ENCODE measurements at places on chromosomes 16 and 17.

DNA sequence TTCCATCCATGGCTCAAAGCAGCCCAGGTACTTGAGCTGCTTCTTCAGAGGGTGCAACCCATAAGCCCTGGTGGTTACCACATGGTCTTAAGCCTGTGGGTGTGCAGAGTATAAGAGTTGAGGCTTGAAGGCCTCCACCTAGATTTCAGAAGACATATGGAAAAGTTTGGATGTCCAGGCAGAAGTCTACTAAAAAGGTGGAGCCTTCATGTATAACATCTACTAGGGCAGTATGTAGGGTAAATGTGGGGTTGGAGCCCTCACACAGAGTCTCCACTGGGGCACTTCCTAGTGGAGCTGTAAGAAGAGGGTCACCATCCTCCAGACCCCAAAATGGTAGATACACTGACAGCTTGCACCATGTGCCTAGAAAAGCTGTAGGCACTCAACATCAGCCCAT lies 120.9 kb downstream of the HS3ST3A1 start:
- DNase-seq: no peak

- no peak for DNase-seq
Observed at GRCh38 chr17:42853597-42853967, 2.6 kb downstream of the AOC3 start.

GRCh38 chr17:38420518-38420917 lies 7.7 kb upstream of the ARHGAP23 start:
- no peak for DNase-seq

GRCh38 chr17:41653892-41654677 lies 29.7 kb upstream of the KRT17 start:
- no peak for DNase-seq

GRCh38 chr17:61489719-61490490 lies 37.7 kb downstream of the TBX4 start:
- DNase-seq: no peak

GRCh38 chr17:18960803-18961511 lies 9.0 kb downstream of the SLC5A10 start:
- DNase-seq: no peak

- DNase-seq: no peak
Observed at GRCh38 chr17:76601065-76601464, 15.4 kb upstream of the ST6GALNAC2 start.

GRCh38 chr16:83994087-83994486 lies 26.0 kb downstream of the NECAB2 start:
- peak; percentile 80 for DNase-seq

DNA sequence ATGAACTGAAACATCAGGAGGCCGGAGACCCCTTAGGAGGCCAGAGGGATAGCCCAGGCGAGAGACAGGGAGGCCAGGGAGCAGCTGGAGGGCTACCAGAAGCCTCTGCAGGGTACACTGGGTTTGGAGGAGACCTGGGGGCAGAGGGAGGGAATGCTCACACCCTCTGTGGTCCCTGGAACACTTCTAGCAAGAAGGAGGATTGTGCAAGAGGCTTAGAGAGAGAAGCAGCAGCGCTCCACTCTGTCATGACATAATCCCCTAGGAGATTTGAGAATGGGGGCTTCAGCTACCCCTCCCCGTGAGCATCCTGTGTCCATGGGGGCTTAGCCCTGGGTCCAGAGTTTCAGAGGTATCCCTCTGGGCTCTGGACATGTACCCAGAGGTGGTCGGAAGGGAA lies 15.8 kb downstream of the GPR142 start:
- DNase-seq: no peak

- DNase-seq: no peak
Observed at GRCh38 chr17:33387406-33387805, 94.3 kb upstream of the ASIC2 start.

DNA sequence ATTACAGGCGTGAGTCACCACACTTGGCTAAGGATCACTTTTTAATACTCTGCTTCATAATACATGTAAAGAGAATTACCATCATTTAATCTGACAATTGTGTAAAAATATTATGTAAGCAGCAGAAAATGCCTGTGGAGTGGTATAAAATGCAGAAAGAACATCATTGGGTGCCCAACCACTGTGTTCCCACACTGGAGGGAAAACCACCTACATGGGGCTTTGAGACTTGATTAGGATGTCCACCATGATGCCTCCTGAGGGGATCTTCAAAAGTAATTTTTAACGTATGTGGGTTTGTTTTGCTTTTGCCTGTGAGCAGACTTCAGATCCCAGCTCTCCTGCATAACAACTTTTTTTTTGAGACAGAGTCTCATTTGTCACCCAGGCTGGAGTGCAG lies 18.8 kb downstream of the CFAP97D1 start:
- DNase-seq: no peak

DNA sequence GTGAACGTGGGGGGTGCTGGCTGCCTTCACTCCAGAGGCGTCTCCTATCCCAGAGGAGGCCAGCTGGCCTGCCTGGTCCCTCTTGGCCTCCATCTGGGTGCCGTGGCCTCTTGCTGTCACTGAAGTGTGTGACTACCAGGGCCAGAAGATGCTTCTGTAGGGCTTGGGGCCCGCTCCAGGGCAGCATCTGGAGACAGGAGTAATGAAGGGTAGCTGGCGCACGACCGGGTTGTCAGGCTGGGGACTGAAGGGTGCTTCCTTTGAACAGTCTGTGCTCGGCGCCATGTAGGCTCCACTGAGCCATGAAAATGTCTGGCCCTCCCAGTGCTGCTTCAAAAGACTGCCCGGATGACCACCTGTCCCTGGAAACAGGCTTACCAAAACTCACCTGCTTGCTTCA lies 31.3 kb downstream of the ASIC2 start:
- DNase-seq: no peak

DNA sequence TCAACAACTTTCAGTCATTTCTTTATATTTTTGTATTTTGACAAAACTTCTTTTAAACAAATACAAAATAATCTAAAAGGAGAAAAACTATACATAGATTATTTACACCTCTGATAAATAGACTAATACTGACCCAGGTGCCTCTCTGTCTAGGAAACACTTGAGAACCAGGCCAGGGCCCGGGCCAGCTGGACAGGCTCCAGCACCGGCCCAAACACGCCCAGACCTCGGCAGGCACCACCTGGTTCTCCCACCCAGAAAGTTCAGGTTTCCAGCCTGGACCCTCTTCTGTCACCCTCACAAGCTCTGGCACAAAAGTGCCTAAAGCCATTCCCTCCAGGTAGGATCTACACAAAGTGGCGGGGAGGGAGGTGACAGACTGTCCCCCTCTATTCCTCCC lies 97.0 kb upstream of the DNAH17 start:
- no peak for DNase-seq

DNA sequence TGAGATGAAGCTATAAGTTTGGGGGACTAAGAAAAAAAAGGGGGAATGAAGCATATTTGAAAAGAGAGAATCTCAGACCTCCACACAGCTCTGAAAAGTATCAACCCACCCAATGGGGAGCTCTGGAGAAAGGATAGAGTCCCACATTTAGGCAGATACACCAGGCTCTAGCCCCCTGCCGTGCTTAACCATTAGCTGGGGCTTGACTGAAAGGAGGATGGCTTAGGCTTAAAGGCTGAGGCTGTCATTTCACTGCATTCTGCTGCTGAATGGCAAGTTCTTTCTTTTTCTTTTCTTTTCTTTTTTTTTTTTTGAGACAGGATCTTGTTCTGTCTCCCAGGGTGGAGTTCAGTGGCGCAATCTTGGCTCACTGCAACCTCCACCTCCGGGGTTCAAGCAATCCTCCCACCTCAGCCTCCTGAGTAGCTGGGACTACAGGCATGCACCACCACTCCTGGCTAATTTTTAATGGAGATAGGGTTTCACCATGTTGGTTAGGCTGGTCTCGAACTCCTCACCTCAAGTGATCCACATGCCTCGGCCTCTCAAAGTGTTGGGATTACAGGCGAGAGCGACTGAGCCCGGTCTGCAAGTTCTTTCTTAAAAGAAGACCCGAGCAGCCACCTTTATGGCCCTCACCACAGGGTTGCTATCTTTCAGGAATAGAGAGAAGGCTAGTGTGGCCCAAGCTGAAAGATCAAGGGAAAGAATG lies 9.0 kb upstream of the MMP2 start:
- no peak for DNase-seq

GRCh38 chr16:69798466-69798865 lies 36.3 kb downstream of the WWP2 start:
- no peak for DNase-seq

GRCh38 chr17:15363702-15364101 lies 22.3 kb upstream of the TEKT3 start:
- no peak for DNase-seq

DNA sequence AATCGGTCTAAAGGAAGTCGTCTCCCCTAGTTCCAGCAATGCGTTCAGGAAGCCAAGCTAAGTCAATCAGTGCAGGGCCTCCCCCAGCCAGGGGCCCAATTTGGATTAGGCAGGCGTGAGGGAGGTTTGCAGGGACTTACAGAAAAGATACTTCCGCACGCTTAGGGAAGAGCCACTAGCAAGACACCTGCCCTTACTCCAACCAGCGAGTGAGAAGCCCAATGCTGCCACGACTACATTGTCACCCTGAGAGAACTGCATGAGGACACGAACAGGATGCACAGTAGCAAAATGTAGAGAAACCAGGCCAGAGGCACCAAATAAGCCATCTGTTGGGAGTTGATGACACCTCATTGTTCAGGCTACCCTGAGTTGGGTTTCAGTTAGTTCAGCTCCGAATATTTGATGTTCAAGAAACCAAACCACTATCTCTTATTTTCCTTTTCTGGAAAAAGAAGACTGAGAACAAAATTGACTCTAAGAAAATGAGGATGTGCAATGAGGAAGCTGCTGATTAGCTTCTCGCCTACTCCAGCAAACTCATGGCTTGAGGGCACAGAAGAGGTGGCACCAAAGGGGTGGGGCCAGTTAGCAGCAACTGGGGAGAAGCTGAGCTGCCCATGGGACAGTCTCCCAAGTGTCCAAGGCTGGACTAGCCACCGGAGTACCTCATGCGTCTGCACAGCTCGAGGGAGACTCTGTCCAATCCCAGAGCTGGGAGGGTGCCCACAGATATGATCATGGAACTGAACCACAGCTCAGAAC lies 29.3 kb downstream of the TK2 start:
- no peak for DNase-seq

- DNase-seq: no peak
Observed at GRCh38 chr17:49390548-49391324, 23.9 kb downstream of the PHB1 start.

- DNase-seq: no peak
Observed at GRCh38 chr16:89707695-89708094, 6.2 kb upstream of the SPATA2L start.

GRCh38 chr17:6064868-6065267 lies 5.3 kb upstream of the WSCD1 start:
- no peak for DNase-seq

DNA sequence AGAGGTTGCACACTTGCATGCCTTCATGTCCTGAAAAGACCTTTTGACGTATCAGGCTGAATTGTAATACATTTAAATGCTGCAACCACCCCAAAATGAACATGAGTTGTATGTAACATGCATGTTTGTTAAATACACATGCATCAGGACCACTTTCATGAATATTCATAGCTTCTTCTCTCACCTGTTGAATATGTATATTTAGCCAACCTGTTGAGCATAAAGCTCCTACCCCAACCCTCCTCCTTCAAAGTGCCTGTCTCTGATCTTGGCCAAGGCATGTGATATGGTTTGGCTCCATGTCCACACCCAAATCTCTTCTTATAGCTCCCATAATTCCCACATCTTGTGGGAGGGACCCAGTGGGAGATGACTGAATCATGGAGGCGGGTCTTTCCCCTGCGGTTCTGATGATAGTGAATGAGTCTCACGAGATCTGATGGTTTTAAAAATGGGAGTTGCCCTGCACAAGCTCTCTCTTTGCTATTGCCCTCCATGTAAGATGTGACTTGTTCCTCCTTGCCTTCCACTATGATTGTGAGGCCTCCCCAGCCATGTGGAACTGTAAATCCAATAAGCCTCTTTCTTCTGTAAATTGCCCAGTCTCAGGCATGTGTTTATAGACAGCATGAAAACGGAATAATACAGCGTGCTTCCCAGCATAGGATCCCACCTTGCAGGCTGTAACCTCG lies 3.8 kb upstream of the CRYM start:
- DNase-seq: no peak

DNA sequence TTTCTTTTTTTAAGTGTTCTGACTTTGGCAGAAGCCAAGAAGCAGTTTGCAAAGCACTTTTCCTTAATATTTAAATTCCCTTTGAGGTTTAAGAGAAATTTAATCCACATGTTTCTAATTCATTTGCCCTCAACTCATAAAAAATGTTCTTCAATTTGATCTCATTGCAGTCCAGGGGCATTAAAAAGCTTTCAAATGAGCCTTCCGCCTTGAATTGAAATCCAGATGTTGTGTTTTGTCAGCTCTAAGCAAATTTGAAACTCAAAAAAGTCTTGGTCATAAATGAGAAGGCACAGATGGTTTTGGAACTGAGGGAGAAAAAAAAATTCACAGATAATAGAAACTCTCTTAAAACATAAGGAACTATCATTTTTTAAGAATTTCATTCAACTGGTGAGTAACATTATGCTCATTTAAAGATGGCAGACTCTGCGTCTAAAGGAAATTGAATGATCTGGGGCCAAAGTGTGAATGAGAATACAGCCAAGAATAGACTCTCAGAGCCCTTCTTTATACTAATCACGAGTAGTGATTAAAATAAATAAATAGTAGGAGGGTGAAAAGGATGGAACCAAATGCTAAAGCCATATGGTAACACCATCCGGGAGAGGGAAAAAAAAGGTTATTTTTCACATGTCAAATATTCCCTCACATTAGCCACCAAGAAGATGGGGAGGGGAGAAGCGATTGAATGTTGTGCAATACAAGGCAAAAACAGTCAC lies 1304.7 kb downstream of the CDH8 start:
- no peak for DNase-seq

DNA sequence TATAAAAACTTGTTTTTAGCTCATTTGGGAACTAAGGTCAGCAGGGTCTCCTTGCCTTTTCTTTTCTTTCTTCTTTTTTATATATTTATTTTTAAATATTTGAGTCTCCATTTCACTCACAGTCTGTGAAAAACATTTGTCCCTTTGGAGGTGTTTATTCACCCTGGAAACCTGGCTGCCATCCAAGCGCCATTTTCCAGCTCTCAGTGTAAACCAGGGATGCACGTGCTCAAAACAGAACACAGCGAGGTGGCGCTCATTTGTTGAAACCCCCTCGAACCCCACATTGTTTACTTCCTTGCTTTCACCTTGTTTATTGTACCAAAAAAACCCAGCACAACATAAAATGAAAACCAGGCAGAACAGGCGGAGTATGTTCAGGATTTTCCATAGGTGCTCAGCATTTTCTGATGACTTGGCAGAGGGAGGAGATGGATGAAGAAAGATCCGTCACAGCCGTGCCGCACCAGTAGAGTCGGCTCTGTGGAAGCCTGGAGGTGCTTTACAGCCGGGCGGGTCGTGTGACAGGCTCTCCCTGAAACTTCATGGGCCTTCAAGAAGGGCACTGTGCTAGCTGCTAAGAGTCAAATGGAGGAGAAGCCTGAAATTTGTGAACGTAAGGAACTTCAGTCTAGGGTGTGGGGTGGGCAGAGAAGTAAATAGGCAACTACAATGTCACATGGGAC lies 284.4 kb downstream of the FOXL1 start:
- DNase-seq: no peak

Measured in GM04503 (cell line).